ENCODE measurements at places on chromosomes 16 and 17.

DNA sequence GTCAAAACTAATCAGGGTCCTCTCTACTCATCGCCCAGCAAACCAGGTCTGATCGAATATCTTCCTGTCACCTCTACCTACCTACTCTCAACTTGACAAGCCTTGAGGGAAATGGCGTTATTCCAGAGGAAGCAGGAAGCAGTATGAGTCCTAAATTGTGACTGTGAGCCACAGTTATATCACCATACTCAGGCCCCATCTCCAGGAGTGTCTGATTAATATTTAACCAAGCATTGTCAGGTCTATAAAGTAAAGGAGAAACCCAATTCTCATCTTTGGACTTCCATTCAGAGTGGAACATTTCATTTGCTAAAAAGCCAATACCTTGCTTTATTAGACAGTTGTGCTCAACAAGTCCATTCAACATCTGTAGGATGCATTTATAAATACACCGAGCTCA lies 17.8 kb upstream of the CLEC3A start:
- no peak for DNase-seq

DNA sequence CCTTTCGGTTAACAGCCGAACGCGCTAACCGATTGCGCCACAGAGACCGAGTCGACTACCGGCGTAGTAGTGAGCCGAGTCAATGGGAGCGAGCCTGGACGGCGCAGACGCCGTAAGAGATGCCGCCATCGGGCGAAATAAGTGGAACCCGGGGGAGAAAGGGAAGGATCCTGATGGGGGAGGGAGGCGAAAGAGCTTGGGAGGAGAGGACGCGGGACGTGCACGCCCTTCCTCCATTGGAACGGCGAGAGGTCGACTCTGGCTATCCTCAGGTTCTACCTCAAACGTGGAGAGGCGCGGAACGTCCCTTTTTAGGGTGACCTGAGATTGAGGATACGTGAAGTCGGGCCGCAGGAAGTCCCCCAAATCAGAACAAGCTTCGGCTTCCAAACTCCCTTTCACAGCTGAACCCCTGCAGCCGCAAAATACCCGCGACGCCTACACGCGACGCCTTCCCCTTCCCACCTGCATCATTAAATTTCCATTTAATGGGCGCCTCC lies 683 bp upstream of the PSMB3 start:
- DNase-seq, result peak; percentile 77

GRCh38 chr17:68603656-68604055 lies 2.5 kb upstream of the FAM20A start:
- DNase-seq, result no peak

- DNase-seq, result peak; percentile 44
Observed at GRCh38 chr17:1999557-2000251, 25.4 kb downstream of the RTN4RL1 start.

GRCh38 chr17:48462946-48463345 lies 32.9 kb upstream of the SKAP1 start:
- peak; percentile 68 for DNase-seq

- DNase-seq, result no peak
Observed at GRCh38 chr16:11539641-11540050, 47.1 kb downstream of the LITAF start.

GRCh38 chr17:68210570-68211315 lies 37.1 kb upstream of the AMZ2 start:
- DNase-seq, result no peak

- peak; percentile 27 for DNase-seq
Observed at GRCh38 chr16:56424791-56425438, 430 bp downstream of the AMFR start.

GRCh38 chr16:53817812-53818550 lies 114.0 kb downstream of the FTO start:
- DNase-seq, result no peak

- no peak for DNase-seq
Observed at GRCh38 chr16:9270941-9271340, 179.5 kb downstream of the HAPSTR1 start.

DNA sequence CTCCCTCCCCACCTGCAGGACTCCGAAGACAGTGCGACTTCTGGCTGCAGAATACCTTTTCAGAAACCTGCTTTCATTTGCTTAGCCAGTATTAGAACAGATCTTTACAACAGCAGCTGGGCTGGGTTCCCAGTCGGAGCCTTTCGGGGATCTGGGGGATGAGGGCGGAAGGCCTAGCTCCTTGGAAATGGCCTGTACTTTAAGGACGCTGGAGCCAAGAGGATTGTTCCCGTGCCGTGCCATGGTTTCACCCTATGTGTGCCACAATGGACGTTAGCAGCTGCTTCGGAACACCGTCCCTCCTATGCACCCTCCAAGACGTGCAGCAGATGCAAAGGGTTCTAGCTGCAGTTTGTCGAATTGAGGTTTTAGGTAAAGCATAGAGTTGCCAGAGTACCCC lies 16.2 kb downstream of the KCTD2 start:
- no peak for DNase-seq

GRCh38 chr16:89199241-89200123 lies 855 bp downstream of the SLC22A31 start:
- DNase-seq, result no peak

DNA sequence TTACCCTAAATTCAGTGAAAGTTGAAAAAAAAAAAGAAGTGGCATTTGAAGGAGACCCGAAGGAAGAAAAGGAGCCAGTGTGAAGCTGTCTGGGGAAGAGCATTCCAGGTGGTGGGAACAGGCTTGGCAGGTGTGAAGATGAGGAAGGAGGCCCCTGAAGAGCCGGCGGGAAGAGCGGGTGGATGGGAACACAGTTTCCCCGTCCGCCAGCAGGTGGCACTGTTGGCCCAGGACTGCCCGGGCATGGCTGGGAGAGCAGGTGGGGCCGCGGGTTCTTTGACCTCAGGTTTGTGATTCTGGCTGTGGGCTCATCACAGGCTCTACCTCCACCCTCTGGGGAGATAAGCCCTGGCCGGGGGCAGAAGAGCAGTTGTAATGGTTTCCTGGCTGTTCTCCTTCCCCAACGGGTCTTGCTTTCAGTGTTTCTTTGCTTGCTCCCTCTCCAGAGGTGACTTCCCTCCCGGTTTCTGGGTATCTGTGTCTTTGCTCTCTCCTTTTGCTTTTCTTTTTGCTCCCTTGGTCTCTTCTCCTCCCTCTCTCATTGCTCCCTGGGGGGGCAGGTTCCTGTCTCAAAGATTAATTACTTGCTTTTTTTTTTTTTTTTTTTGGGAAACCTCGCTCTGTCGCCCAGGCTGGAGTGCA lies 32.3 kb downstream of the RAP1GAP2 start:
- peak; percentile 41 for DNase-seq
